ENCODE measurements at places on chromosomes 6 and 20.

DNA sequence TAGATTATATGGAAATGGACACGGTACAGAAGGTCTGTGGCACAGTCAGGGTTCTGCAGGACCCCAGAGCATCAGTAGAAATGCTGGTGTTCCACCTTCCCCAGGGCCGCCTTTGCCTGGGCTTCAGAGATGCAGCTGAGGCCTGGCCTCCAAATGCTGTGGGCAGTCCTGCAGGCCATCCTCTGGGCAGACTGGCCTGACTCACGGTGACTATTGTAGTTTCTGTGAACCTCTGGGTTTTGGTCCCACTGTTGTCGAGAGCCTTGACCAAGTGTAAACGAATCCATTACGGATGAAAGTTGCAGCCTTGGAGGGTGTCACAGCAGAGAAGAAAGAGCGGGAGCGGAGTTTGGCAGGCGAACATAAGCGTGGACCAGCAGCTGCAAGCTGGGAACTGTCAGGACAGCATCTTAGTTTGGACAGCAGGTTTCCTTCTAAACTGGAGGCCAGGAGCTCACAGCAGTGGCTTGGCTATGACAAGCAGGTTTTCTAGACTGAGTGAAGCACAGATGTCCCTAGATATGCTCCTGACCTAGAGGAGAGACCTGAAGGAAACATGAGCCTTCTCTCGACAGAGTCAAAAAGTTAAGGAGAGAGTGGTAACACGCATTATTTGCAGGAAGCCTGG, 46.2 kb upstream of the BCLAF1 start:
- no peak for DNase-seq

DNA sequence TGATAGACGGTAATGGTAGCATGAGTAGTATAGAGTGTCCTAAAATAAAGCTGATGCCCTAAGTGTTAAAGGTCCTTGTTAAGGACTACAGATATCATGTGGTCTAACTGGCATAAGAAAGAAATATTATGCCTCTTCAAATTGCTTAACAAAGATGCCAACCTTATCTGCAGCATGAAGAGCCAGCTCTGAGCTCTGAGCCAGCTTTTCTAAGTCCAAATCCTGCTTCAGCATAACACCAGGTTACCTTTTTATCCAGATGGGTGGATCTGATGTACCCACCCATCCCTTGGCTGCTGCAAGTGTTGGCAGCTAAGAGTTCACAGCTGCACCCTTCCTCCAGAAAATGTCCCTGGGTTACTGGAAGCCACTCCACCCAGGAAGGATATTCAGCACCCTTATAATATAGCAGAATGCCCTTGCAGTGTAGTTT, 83.8 kb downstream of the TENT5A start:
- DNase-seq, result no peak

DNA sequence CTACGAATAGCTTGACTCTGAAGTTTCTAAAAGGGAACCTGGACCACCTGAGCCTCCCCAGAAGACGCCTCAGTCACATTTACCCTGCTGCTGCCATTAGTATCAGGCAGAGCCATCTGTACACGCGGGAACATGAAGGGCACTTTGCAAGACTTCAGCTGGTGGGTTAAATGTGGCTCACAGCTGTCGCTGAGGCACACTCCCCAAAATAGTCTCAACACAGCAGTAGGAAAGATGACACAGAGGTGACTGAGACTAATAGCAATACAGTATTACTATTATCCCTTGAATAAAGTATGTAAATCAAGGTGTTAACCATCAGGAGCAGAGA, 29.0 kb downstream of the PSMB1 start:
- no peak for DNase-seq

GRCh38 chr20:4441871-4442270, 279.8 kb upstream of the PRND start:
- DNase-seq, result no peak

- DNase-seq, result no peak
Measured at GRCh38 chr6:46376562-46377061, 114.6 kb downstream of the RCAN2 start.

DNA sequence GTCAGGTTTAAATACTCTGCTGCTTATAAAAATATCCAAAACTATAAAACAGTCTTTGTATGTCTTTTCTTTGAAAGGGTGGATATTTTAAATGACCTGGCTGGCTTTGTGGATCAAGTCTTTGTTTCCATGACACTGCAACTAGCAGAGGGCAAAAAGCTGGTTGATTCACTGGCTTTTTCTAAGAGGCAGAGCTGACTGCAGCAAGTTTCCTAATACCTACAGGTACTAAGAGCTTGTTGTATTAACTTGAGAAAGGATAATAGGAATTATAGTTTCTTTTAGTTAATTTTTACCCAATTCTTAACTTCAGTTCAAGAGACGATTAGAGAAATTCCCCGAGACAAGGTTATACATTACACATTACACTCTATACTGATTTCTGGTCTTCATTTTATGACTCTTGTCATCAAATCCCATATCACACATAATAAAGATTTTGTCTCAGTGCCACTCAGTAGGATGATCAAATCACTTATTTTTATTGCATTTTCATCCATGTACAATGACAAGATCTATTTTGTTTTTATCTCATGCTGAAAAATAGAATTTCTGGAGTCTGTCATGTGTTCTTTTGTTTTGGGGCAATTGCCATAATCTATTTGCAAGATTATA, 120.1 kb upstream of the RIMS1 start:
- no peak for DNase-seq

GRCh38 chr6:273551-274058, 18.7 kb upstream of the DUSP22 start:
- no peak for DNase-seq

- no peak for DNase-seq
Measured at GRCh38 chr6:165635965-165636364, 27.1 kb downstream of the PDE10A start.

- no peak for DNase-seq
Measured at GRCh38 chr20:49297605-49298530, 20.0 kb upstream of the ZNFX1 start.

Measured in activated CD4-positive, alpha-beta T cell treated with anti-CD3 and anti-CD28 coated beads for 4 hours (primary cell).